ENCODE measurements at places on chromosomes 7 and 10.

DNA sequence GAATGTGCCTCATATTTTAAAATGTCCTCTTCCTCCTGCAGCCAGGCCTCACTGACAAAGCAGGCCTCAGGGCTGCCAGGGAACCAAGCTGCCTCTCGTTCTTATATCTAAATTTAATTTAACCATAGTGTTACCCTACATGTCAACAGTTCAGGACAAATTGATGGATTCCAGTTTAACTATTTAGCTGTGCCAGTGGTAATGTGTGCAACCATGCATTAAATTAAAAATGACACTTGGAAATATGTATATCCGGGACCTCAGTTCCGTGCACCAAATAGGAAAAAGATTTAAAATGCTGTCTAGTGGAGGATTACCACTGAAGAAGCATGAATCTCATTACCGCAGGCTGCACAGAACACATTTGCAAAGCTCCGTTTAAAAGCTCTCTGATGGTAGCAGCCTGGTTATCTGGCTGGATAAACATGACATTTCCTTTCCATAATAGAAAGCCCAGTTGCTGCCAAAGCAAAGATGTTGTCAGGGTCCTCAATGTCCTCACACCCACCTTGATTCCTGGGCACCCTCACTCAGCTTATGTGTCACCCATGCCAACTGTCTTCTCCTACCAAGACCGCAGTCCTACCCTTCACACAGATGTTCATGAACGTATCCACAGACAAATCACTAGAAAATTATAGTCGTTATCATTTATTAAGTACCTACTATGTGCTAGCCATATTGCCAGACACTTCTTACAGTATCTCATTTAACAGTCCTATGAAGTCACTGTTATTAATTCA is 73.3 kb upstream of the FRMD4A start:
- DNase-seq, result no peak

GRCh38 chr10:102710609-102711008 is 3.6 kb downstream of the ARL3 start:
- DNase-seq, result no peak

DNA sequence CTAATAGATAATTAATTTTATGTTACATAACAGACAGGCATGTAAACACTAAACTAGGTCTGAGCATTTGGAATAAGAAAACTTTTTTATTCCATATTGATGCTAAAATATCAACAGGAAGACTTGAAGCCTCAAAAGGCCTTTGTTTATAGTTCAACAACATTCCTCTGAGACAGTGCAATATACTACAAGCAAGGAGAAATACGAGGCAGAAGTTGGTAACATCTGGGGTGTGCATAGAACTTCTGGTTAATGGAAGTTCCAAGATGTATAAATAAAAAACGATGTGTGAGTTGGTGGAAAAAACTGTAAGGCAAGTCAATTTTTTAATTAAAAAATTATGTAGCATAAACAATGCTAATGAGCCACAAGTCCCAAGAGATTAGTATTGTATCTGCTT is 139.6 kb downstream of the SKAP2 start:
- no peak for DNase-seq

- no peak for DNase-seq
Observed at GRCh38 chr7:30671793-30672465, 10.3 kb downstream of the CRHR2 start.

DNA sequence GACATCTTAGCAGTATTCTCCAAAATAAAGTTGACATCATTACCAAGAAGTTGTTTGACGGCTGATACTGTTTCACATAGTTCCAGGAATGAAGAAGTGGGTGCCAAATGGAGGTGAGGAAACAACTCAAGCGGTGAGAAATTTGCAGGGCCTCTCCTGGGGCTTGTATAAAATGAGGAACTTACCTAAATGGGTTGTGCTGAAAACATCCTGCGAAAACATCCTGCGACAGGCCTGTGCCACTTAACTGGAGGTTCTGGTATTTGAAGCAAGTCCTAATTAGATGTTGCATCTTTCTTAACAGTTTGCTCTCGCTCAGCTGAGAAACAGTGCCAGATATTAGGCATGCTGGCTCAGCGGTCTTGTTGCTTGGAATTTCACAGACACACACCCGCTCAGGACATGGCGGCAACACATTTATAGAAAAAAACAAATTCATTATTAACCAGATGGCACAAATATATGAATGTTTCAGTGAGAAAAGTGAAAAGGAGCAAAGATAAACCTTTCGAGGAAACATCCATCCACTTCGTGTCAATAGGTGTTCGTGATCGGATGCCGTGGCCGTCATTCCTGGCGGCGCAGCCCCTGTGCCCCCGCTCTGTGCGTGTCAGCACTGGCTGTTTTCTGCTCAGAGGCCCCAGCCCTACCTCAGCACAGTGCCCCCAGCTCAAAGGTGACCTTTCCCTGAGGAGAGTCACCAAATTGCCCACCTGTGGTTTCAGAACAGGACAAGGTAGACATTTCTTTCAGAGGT is 48.1 kb downstream of the CDC123 start:
- DNase-seq, result no peak

Data from activated naive CD4-positive, alpha-beta T cell treated with Interleukin-2 at 50 U/mL for 16 hours (primary cell).